ENCODE measurements at places on chromosomes 16 and 17.

DNA sequence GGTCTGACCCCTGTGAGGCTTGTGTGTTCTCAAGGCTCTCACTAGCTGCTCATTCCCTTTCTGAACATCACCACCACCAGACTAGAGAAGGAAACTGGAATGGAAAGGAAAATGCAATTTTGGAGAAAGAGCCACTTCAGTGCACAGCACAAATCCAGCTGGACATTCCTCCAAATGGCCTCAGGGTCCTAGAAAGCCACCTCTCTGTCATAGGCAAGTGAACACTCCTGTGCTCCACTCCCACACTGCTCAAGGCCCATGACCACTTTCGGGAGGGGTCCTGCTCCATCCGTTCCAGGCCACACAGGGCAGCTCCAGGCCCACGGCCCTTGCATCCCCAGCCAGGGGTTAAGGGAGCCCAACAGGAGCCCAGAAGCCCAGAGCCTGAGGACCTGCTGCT is 2.6 kb downstream of the LRRC75A start:
- DNase-seq, result no peak

- DNase-seq, result no peak
These were observed 431 bp downstream of the DYNC1LI2 start for GRCh38 chr16:66751053-66751302.

DNA sequence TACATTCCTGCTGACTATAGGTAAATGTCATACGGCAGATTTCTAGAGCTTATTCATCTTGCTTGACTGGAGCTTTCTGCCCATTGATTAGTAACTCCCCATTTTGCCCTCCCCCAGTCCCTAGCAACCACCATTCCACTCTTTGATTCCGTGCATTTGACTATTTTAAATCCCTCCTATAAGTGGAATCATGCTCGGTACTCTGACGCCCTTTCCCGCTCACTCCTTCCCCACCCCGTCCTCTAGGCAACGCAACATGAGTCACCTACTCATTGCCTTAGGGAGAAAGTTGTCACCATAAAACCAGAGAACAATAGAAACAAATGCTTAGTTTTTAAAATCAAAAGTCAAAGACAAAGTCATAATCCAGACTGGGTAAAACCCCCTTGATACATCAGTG is 45.5 kb upstream of the RBBP6 start:
- DNase-seq, result no peak

DNA sequence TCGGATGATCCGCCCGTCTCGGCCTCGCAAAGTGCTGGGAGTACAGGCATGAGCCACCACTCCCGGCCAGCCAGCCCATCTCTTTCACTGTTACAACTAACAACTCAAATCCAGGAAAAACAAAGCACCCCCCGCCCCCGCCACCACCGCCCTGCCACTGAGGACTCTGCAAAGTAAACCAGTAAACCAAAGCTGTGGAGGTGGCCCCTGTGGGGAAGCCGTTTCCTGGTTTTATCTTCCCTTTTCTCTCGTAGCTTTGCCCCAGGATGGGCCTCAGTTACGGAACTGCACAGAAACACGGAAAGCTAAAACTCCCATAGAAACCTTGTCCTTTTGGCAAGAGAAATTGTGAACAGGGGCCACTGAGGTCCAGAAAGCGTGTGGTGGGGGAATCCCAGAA is 17.5 kb downstream of the CHMP6 start:
- no peak for DNase-seq
